Upper lobe of right lung (tissue), 1 donor: ENCODE measurements at places on chromosomes 5 and 9.
A peak's percentile ranks its signal among the peaks of the same experiment; 100 is the strongest.

DNA sequence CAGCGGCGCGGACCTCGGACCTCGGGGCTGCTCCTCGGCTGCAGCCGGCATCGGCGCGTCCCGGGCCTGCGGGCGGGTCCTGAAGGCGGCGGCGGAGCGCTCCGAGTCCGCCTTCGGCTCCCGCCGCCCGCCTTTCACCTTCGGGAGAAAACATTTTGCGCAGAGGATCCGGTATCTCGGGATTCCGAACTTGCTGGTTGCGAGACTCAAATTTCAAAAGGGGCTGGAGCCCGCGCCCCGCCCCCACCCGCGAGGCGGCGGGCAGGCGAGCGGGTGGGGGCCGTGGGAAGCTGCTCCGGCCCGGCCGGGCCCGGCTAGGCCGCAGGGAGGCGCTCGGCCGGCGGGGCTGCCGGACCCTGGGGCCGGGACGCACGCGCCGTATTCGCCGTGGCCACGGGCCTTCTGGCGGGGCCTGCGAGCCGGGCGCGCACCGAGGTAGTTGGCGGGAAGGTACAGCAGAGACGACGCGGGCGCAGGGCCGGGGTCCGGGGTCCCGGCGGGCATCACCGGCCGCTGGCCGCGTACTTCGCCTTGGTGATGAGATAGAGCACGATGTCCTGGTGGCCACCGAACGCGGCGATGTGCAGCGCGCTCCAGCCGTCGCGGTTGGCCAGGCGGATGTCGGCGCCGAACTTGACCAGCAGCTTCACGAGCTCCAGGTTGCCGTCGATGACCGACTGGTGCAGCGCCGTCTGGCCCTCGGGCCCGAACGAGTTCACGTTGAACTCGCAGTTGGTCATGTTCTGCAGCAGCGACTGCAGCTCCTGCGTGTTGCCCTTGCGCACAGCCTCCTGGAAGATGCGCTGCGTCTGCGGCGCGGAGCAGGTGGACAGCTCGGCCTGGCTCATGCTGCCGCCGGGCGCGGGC lies 757 bp downstream of the NRARP start:
- DNase-seq: peak; percentile 77

GRCh38 chr5:38591523-38591849 lies 35.0 kb upstream of the LIFR start:
- no peak for DNase-seq

- no peak for DNase-seq
Measured at GRCh38 chr5:53873235-53873634, 312.8 kb downstream of the NDUFS4 start.

GRCh38 chr9:13023498-13023897 lies 248.7 kb downstream of the LURAP1L start:
- no peak for DNase-seq

- no peak for DNase-seq
Measured at GRCh38 chr9:88530051-88530450, 4.9 kb upstream of the NXNL2 start.

DNA sequence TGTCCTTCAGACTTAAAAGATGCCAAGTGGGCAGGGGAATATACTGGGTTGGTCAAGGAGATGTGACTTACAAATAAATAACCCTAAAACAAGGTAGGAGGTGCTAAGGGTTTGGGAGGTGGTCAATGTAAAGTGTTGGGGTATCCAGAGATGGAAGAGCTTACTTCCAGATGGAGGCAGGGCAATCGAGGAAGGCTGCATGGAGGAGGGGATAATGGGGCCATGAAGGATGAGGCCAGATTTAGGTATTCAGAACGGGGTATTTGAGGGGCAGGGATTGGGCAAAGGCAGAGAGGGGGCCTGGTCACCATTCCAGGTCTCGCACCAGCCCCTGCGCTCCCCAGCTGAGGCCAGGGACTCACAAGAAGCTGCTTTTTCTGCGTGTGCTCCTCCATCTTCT lies 57.9 kb upstream of the FBXW11 start:
- no peak for DNase-seq

DNA sequence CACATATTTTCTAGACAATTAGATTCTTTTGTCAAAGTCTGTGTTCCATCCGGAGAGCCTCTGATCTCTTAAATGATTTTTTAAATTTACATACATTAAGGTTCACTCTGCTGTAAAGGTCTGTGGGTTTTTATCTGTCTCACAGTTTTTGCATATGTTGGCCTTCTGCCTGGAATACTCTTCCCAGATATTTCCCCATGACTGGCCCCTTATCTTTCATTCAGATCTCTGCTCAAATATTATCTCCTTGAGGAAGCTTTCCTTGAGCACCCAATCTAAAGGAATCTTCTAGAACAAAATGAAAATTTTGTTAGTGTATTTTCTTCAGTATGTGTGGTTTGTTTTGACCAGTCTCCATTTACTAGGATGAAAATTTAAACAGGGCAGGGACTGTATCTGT lies 26.3 kb downstream of the FAF2 start:
- DNase-seq: no peak

GRCh38 chr9:2621722-2622460 lies at the start of gene VLDLR:
VLDLR (plus strand) TSS chr9:2621787; CDS start chr9:2622190, 403 bp downstream.
- DNase-seq: no peak

DNA sequence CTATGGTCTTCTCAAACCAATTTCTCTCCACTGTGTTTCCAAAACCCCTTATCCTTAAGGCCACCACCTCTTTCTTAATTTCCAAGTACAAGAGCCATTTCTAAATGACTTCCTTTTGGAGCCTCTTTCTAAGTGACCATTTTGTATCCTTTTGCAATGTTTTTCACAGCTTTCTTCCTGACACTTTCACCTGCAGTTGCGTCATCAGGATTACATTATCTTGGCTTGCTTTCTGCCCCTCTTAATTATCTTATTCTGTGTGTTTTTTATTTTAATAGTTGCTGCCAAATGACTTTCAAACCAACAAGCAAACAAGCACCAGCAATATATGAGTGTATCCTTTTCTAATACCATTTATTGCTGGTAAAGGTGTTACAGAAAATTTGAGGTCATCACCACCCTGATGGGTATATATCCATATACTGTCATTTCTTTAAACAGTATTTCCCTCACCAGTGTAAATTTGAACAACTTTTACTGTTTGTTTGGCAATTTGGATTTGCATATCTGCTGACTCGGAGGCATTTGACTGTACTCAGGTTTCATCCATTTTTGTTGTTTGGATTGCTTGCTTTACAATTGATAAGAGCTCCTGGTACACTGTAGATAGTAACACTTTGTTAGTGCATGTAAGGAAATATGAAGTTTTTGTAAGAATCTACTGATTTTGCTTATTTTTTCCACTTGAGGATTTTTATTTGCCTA lies 5.4 kb upstream of the ANXA1 start:
- DNase-seq: no peak

DNA sequence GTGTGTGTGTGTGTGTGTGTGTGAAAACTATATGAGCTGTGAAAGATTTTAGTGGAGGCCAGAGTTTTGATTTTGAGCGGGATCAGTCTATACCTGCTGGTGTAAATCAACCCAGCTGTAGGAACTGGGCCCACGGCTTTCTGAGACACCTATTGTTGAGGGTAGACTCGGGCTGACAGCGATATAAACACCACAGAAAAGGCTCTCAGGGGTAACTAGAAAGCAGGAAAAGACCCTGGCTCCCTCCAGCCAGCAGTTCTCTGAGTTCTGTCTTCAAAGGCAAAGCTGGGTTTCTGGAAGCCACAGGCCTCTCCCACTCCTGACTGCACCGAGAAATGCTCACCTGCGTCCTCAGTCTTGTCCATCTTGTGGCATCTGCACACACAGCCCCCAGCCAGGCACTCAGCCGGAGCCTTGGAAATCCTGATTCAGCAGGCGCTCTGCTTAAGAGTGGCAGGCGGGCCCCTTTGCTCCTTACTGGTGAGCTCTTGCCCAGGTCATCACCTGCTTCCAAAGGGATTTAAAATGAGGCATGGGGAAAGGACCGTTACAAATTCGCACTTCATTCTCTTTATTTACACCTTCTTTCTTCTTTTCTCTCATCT lies 223.3 kb downstream of the NDUFS4 start:
- DNase-seq: no peak

- DNase-seq: no peak
Measured at GRCh38 chr9:18253950-18254349, 220.0 kb upstream of the ADAMTSL1 start.

GRCh38 chr9:137021979-137022661 lies 5.9 kb downstream of the ABCA2 start:
- DNase-seq: peak; percentile 81

DNA sequence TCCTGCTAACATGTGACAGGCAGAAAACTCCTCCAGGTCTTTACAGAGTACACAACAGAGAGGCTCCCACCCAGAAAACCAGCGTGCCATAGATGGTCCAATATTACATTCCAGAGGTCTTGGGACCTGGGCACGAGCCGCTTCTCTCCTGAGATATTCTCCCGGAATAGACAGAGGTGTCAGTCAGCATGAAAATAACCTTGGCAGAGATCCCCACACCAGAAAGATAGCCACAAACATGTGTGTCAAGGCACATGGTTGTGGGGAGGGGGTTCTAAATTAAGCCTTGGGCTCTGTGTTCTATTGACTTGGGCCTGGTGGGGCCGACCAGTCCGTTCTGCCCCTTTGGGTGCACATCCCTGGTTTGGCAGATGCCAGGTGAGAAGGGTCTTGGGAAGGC lies 78.4 kb downstream of the BOD1 start:
- DNase-seq: no peak

DNA sequence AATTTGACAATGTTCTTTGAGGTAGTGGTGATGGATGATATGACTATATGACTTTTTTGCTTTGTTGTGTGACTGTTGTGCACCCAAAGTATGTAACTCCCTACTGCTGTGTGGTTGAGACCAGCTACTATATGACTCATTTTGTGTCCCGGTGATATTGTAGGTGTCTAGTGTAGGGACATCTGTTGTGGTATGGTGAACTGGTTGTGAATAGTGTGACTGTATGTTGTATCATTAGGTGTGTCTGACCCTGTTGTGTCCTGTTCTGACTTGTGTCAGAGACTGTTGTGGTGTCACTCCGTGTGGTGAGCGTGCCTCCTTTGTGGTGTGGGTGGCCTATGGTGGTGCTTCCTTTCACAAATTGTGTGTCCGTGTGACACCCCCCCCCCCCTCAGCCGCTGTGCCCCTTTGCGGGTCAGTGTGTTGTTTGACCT lies 11.2 kb upstream of the CXXC5 start:
- DNase-seq: no peak

DNA sequence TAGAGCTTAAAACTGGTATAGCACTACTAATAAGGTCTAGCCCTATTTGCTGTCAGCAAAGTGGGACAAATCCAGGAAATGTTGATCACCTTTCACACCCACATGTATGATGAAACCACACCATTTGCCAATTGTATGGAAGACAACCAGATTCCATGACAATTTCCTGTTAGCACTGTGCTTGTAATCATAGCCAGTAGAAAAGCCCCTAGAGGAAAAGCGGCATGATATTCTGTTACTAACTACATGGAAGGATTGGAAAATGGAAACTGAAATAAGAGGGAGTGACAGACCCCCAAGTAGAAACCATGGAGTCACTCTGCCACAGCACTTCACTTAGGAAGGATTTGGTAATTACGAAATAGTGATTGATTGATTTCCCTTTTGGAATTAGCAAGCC lies 923 bp downstream of the SPATA6L start:
- no peak for DNase-seq

DNA sequence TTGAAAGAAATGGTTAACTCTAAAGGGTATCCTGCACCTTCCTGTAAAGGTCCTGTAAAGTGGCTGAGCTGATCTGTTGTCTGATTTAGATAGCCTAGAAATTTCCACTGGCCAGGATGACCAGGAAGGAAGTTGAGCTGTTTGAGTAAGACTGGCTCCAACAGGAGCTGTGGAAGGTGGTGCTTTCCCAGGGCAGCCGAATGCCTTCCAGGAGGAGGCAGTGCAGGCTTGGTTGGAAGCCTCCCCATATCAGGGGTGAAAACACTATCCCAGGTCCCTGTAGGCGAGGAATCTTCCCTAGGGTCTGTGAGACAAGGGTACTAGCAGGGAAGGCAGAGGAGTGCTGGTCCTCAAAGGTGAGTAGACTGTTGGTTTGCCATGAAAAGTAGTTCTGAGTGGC lies 98.4 kb downstream of the LIX1 start:
- no peak for DNase-seq

DNA sequence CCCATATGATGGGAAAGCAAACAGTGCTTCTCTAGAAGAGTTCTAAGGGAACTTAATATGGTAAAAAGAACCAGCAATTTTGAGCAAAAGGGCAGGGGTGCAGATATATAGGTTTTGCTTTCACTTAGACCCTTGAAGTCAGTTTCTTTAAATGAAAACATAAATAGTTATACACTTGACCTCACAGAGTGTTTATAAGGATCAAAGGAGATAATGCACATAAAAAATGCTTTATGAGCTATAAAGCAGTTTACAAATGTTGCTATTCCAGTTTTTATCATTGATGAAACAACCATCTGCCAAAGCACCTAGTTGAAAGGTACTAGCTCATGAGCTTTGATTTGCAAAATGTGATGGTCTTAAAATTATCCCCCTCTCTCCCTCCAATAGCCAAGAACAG lies 45.7 kb downstream of the ITGA2 start:
- no peak for DNase-seq

- no peak for DNase-seq
Measured at GRCh38 chr5:35436400-35437057, 181.1 kb upstream of the SPEF2 start.

DNA sequence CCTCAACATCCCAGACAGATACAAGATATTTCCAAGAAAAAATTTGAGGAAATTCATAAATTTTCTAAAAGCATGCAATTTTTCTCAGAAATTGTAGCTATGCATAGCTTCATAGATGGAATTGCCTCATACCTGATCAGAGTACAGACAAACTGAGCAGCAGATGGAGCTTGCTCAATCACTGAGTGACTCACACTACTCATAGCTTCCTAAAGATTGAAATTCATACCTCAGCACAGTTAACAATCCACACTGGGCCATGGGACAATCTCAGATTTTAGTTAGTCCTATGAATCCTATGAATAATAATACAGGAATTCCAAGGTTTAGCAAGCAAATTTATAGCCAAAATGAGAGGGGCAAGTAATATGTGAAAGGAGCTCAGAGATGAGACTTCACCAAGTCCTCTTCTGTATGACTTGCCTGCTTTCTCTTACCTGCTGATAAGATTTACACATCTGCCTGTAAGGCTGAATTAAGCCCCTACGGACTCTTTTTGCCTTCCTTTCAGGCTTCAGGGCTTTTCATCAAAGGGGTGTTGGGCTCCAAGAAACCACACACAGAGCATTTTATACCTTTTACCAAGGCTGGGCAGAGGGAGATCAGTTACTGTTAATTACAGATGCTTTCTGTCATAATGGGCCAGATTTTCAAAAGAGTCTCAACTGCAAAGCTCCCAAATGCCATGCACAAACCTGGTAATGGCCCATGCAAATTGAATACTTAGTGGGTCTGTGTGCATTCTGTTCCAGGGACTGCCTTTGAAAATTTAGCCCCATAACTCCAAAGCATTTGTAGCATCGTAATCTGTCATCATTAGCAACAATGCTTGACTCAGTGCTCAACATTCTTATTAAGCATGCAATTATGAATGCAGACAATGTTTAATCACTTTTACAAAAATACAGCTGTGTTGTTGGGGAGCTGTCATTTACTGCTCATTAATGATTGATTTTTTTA lies 439.3 kb downstream of the DTWD2 start:
- DNase-seq: no peak
